SK-N-DZ (cell line): ENCODE measurements at places on chromosomes 12 and 14.

DNA sequence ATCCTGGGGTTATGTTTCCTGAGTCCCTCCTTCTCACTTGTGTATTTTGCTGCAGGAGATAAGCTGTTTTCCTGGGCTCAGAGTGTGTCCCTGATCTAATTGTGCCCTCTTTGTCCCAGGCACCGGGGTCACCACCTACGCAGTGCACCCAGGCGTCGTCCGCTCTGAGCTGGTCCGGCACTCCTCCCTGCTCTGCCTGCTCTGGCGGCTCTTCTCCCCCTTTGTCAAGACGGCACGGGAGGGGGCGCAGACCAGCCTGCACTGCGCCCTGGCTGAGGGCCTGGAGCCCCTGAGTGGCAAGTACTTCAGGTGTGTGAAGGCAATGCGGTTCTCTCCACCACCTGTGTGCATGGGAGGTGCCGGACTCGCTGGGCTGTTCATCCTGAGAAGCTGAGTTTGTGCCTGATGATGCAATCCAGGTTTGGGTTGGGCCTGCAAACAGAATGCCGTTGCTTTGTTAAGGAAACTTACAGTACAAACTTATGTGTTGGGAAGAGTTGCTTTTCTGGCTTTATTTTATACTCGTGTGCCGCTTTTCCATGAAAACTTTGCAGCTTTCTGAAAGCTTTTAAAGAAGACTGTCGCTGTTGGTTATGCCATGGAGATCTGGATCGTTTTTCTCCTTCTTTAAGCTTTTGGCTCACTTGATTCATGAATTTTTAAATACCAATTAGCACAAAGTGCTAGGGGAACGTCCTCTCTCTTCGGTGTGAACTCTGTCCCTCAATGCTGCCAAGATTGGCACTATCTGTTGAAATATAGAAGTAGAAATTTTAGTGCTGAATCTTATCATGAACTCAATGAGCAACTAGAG, 27.6 kb downstream of the RDH12 start:
- no peak for DNase-seq

DNA sequence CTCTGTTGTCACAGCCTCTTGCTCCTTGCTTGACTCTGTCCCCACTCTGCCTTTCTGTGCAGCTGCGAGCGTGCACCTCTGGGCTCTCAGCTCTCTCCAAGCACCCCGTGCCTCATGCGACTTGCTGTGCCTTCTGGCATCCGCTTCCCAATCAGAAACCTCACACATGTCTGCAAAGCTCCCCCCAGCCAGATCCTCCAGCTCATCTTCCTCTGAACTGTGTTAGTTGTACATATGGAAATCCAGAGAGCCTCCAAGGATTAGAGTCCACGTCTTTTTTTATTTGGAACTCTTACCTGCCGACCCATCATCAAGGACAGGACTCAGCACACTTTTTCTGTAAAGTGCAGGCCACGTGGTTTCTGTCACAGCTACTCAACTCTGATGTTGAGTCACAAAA, 70.5 kb downstream of the ANO2 start:
- DNase-seq, result no peak

GRCh38 chr12:21852251-21852650, 77.7 kb upstream of the KCNJ8 start:
- no peak for DNase-seq

GRCh38 chr14:56241461-56241860, 123.2 kb downstream of the PELI2 start:
- DNase-seq, result no peak

GRCh38 chr12:101616027-101616494, 21.3 kb downstream of the MYBPC1 start:
- DNase-seq, result no peak

GRCh38 chr14:71597955-71598660, 334.1 kb upstream of the RGS6 start:
- no peak for DNase-seq

DNA sequence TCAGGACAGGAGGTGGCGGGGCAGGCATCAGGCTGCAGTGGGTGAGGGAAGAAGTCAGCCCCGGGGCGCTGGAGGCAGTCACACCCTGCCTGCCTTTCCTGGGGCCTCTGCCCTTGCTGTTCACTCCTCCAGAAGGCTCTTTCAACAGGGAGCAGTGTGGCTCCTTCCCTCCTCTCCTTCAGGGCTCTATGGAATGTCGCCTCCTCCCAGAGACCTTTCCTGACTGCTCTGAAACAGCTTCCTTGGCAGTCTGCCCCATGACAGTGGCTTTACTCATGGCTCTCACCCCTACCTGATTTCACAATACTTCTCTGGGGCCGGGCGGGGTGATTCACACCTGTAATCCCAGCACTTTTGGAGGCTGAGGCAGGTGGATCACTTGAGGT, 7.1 kb downstream of the RHOF start:
- no peak for DNase-seq

- DNase-seq, result no peak
Measured at GRCh38 chr12:20508359-20508758, 140.0 kb downstream of the PDE3A start.

- peak; percentile 16 for DNase-seq
Measured at GRCh38 chr12:80794551-80794950, 77.8 kb downstream of the MYF5 start.

GRCh38 chr12:65570451-65571130, 253.7 kb upstream of the HMGA2 start:
- no peak for DNase-seq

GRCh38 chr14:95361373-95362137, 41.8 kb upstream of the CLMN start:
- no peak for DNase-seq

- DNase-seq, result peak; percentile 38
Measured at GRCh38 chr12:129080391-129080790, 227.1 kb downstream of the GLT1D1 start.
